ENCODE measurements at places on chromosomes 5 and 9. TPM values are rescaled to one million over a fixed set of nuclear protein-coding genes. Genes with fewer than 3 reads are reported as not detected.

DNA sequence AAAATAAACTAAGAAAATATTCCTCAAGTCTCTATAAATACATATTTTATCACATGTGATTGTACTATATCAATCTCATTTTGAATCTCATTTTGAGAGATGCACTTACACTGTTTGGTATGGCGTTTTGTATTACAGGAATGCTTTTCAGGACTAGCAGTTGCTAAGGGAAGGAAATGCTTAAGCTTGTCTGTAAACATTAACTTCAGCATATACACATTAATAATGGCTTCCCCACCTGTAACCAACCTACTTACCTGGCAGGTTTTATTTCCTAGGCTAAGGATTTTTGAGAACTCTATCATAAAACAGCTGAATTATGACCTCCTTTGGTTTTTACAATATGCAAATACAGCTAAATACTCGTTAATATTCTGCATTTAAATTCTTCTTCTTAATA lies 141.0 kb upstream of the GRHPR start:
- no peak for DNase-seq

- no peak for DNase-seq
Observed at GRCh38 chr5:173733021-173733420, 116.6 kb upstream of the BOD1 start.

GRCh38 chr5:135533794-135534193 lies 2.0 kb downstream of the NEUROG1 start:
- no peak for DNase-seq

- DNase-seq, result peak; percentile 41
Observed at GRCh38 chr5:22649074-22649473, 204.1 kb downstream of the CDH12 start.

GRCh38 chr9:124260769-124261603 lies 3.2 kb downstream of the NEK6 start:
- DNase-seq, result peak; percentile 72

DNA sequence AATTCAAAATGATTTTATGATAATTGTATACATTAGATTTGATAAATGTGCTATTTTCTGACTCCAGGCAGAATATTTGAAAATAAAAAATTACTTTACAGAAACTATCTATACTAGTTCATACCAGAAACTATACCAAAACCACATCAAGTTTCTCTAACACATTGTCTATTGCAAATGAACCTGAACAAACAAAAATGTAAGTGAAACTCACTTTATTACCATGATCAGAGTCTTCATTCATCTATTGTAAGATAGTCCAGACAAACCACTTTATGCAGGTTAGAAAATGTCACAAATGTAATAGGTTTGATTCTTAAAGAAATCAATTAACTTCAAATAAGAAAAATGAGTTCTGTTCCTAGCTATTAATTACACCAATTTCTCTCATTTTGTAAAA lies 99.4 kb downstream of the OXCT1 start:
- no peak for DNase-seq

GRCh38 chr5:114407783-114408182 lies 45.9 kb downstream of the KCNN2 start:
- no peak for DNase-seq

DNA sequence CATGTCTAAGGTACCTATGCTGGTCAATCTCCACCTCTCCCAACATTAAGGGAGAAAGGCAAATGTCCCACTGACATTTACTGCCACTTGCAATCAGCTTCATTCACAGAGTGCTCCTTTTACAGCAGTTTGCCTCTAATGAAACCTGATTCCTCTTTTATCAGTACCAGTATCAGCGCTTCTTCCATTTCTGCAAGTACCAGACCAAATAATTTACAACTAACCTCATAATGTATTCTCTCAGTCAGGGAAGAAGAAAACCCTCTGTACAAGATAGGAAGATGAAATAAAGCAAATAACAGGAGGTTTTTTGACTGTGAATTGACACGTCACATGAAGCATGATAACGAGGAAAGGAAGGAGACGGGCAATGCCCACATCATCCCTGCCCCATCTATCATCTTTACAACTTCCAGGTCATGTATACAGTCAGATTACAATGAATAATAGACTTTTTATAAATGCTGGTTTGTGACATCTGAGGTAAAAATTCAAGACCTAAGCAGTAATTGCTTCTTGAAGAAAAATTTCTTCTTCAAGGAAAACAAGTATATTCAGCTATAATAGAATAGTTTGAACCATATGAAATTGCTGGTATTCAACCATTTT lies 21.9 kb downstream of the ABITRAM start:
- DNase-seq, result no peak

DNA sequence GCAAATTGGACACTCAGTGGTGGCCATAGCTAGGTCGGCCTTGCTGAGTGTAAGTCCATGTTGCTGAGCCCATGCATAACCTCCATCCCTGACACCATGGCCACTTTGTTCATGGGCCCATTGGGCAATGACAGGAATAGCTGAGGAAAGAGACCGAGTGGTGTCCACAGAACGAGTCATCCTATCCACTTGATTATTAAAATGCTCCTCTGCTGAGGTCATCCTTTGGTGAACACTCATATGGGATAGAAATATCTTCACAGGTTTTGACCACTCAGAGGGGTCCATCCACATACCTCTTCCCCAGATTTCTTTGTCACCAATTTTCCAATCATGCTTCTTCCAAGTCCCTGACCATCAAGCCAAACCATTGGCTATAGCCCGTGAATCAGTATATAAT lies 63.6 kb downstream of the PPIC start:
- peak; percentile 30 for DNase-seq

DNA sequence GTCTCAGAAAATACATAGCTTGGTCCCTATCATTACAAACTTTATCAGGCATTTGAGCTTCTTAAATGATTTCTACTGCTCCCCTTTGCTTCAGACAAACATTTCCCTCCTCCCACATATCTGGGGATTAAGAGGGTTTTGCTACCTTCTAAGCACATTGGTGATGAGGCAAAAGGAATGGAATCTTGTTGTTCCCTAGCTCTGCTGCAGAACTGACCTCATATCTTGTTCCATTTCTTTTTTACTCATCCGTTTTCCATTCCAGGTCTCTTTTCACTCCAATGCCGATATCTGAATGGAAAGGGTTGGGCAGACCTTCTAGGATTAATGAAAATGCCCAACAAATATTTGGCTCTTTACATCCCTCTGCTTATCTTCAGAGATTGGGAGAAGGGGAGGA lies 444.6 kb downstream of the ZNF608 start:
- DNase-seq, result no peak

DNA sequence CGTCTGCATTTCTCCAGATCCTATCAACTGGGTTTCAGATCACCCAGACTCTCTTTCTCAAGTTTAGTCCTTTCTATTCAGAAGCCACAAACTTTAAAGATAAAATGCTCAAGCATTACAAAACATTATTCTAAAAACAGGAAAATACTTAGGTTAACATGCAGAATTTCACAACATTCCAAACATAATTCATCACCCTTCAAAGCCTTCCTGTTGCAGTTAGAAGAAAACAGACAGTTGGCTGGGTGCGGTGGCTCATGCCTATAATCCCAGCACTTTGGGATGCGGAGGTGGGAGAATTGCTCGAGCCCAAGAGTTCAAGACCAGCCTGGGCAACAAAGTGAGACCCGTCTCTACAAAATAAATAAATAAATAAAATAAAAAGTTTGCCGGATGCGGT lies 7.7 kb upstream of the OCLN start:
- DNase-seq, result no peak

DNA sequence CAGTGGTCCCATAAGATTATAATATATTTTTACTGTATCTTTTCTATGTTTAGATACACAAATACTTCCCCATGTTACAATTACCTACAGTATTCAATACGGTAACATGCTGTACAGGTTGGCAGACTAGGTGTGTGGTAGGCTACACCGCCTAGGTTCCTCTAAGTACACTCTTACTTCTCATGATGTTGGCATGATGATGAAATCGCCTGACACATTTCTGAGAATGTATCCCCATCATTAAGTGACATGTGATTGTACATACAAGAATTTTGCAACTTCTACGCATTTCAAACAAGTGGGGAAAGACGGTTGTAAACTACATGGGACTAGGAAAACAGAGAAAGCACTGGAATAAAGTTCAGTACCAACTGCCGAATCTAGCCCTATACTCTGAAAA lies 53.3 kb downstream of the SETX start:
- peak; percentile 7 for DNase-seq

- no peak for DNase-seq
Observed at GRCh38 chr9:22373636-22374035, 73.0 kb upstream of the DMRTA1 start.

- DNase-seq, result no peak
Observed at GRCh38 chr9:97292200-97292599, 15.3 kb upstream of the CCDC180 start.

DNA sequence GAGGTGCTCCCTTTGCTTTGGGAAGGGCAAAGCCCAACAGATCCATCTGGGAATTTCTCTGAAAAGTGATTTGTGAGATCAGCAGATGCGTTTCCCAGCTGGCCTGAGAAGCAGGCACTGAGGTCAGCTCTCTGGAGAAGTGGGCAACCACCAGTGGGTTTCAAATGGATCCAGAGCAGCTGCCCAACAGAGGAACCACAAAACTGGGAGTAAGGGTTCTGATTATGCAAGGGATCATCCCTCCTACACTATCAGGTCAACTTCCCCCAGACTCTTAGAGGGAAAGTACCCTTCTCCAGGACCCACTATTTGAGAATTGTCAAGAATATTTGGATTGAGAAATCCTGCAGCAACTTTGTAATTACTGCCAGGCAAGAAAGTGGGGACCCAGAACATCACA lies 21.7 kb downstream of the CCL28 start:
- no peak for DNase-seq

DNA sequence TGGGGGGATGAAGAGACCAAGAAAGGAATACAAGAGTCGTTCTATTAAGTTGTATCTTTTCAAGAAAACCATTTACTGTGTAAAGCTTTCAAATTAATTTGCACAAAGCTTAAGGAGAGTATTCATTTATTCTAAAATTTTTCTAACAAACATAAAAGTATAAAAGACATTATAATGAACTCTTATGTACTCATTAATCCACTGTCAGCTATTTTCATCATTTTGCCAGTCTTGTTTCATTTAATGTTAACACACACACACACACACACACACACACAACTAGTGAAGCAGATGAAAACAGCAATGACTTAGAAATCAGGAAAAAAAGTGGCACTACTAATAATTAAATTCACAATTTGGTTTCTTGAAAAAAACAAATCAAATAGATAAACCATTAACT lies 176.7 kb downstream of the TLE1 start:
- no peak for DNase-seq

- DNase-seq, result peak; percentile 12
Observed at GRCh38 chr5:80275347-80275746, 19.5 kb upstream of the SERINC5 start.

GRCh38 chr5:68010740-68011139 lies 204.8 kb upstream of the PIK3R1 start:
- no peak for DNase-seq

DNA sequence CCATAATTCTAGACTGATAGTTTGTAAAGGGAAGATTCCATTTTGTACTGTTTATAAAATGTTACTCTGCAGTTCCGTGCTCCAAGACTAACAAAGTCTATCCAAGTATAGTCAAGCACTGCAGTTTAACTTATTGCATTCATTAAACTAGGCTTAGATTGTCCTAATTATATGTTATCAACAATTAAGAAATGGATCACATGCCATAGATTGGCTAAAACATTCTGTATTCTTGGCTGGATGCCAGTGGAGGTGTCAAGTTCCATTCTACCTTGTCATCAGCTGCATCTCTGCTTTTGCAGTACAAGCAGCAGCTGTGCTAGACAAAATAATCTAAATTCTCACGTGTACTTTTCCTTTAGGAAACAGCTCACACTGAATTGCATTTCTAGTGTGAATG lies 69.4 kb upstream of the MEF2C start:
- peak; percentile 43 for DNase-seq

- DNase-seq, result no peak
Observed at GRCh38 chr5:14166437-14166836, 23.3 kb downstream of the TRIO start.

- DNase-seq, result peak; percentile 100
Observed at GRCh38 chr5:130529511-130530485, 625.5 kb downstream of the CHSY3 start.

GRCh38 chr9:87620731-87621322 lies 105.1 kb upstream of the CTSL start:
- DNase-seq, result no peak

GRCh38 chr9:127825319-127826051 lies 22.8 kb downstream of the FPGS start:
- no peak for DNase-seq

DNA sequence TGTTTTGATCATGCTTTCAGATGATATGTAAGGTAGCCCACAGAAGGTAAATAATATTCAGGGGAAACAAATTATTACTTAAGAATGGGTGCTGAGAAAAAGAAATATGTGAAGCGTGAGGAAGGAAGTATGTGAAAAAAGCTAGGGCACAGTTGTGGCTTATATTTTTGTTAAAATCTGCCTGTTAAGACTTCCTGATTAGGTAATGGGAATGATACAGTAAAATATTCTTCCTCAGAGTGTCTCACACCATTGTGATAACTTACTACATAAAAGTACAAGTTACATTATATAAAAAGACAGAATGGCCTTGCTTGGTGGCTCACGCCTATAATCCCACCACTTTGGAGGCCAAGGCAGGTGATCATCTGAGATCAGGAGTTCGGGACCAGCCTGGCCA lies 18.7 kb upstream of the PARP8 start:
- no peak for DNase-seq

DNA sequence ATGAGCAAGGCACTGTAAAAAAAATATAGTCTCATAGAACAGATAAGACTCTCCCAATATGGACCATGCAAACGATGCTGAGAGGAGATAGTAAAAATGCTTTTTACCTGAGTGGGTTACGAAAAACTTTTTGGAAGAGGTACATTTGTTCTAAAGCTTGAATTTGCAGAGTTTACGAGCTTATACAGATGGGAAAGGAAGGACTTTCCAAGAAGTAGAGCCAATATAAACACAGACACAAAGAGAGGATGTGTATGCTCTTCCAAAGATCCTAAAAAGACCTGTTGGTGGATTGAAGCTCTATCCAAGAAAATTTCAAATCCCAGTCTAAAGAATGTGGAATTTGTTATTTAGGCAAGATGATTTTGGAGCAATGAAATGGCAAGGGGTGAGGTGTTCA lies 127.1 kb upstream of the SLCO6A1 start:
- no peak for DNase-seq

- no peak for DNase-seq
Observed at GRCh38 chr5:84197538-84197937, 187.1 kb downstream of the EDIL3 start.

Gene PLAC8L1
- total RNA-seq, result 0.53 TPM

Gene TLX3
- total RNA-seq, result not detected

Gene LCN15
- not detected for total RNA-seq

Gene PCDHGC3
- total RNA-seq, result 9.5 TPM

Gene PCDHB15
- total RNA-seq, result under 0.01 TPM

Gene IFNA2
- not detected for total RNA-seq

Gene MAP1B
- total RNA-seq, result 5.8 TPM

Gene LCN1
- not detected for total RNA-seq

Gene CAMK2A
- total RNA-seq, result not detected

Gene DROSHA
- total RNA-seq, result 30.8 TPM

Gene HRH2
- total RNA-seq, result not detected

Gene LRRC14B
- not detected for total RNA-seq

Gene DOCK8
- 0.26 TPM for total RNA-seq

Gene NXNL2
- total RNA-seq, result 0.26 TPM

Gene TNFSF15
- total RNA-seq, result under 0.01 TPM

Gene SLCO4C1
- total RNA-seq, result 0.38 TPM

Gene PCDHA3
- under 0.01 TPM for total RNA-seq

Gene FANCG
- 7.6 TPM for total RNA-seq

Measured in bronchial epithelial cell (primary cell).